ENCODE measurements at places on chromosomes 12 and 14.

- H3K4me1 ChIP-seq: peaks cover 8% of the 10 kb centered on the region
- H3K27me3 ChIP-seq: no peaks in the 10 kb centered on the region
- H3K4me3 ChIP-seq: peak overlapping the region; percentile 42
- peak overlapping the region; percentile 91 for H3K27ac ChIP-seq
These were observed 557 bp downstream of the COPS7A start for GRCh38 chr12:6724409-6724797.

DNA sequence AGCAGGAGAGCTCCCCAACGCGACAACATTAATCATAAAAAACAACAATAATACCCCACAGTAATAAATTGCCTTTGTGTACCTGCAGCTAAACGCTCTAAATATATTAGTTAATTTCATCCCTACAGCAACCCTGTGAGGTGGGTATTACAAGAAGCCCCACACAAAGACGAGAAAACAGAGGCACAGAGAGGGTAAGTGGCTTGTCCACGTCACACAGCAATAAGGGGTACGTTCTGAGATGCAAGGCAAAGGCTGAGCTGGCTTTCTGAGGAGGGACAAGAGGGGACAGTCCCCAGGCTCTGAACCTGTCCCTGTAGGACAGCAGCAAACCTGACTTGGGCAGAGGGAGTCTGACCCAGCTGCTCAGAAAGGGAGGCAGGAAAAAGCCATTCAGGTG, 78.2 kb downstream of the NCOR2 start:
- H3K4me3 ChIP-seq: no peak overlapping the region
- no peaks in the 10 kb centered on the region for H3K4me1 ChIP-seq
- H3K36me3 ChIP-seq: peaks cover 97% of the 10 kb centered on the region
- DNase-seq: no peak

GRCh38 chr14:103638594-103638993, 9.6 kb downstream of the KLC1 start:
- H3K36me3 ChIP-seq: no peaks in the 10 kb centered on the region
- no peaks in the 10 kb centered on the region for H3K27me3 ChIP-seq
- no peak overlapping the region for H3K4me3 ChIP-seq
- H3K4me1 ChIP-seq: peaks cover 93% of the 10 kb centered on the region
- no peak overlapping the region for H3K27ac ChIP-seq
- no peak for DNase-seq

DNA sequence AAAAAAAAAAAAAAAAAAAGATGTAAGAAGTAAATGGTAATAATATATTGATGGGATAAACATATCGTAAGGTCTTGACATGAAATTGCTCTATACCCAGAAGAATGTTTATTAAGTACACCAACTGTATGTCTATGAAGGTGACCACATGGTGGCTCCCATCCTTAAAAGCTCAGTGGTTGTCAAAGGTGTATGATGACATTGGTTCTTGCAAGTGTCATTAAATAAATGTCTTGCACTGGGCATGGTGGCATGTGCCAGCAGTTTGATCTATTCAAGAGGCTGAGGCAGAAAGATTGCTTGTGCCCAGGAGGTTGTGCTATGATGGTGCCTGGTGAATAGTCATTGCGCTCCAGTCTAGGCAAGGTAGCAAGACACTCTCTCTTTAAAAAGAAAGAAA, 10.4 kb downstream of the CCT2 start:
- H3K36me3 ChIP-seq: peaks cover 67% of the 10 kb centered on the region
- no peak for DNase-seq
- no peaks in the 10 kb centered on the region for H3K4me1 ChIP-seq
- H3K4me3 ChIP-seq: no peak overlapping the region
- H3K27me3 ChIP-seq: no peaks in the 10 kb centered on the region

GRCh38 chr12:46222636-46223035, 46.2 kb downstream of the SLC38A1 start:
- DNase-seq: no peak
- H3K4me1 ChIP-seq: peaks cover 27% of the 10 kb centered on the region
- no peak overlapping the region for H3K27ac ChIP-seq

Measured in esophagus squamous epithelium (tissue), 5 donors.